Right lobe of liver (tissue), 6 donors: ENCODE measurements at places on chromosomes 13 and 19. TPM values are rescaled to one million over a fixed set of nuclear protein-coding genes. Genes with fewer than 3 reads are reported as not detected.

DNA sequence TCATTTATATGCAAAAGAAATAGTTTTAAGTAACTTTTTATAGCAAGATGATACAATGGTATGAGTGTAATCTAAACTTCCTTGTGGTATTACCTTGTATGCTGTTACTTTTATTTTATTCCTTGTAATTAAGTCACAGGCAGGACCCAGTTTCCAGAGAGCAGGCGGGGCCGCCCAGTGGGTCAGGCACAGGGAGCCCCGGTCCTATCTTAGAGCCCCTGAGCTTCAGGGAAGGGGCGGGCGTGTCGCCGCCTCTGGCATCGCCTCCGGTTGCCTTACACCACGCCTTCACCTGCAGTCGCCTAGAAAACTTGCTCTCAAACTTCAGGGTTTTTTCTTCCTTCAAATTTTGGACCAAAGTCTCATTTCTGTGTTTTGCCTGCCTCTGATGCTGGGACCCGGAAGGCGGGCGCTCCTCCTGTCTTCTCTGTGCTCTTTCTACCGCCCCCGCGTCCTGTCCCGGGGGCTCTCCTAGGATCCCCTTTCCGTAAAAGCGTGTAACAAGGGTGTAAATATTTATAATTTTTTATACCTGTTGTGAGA lies 10.2 kb downstream of the PLPPR3 start:
- DNase-seq, result no peak

- no peak for DNase-seq
Observed at GRCh38 chr13:43666403-43666802, 120.4 kb downstream of the ENOX1 start.

DNA sequence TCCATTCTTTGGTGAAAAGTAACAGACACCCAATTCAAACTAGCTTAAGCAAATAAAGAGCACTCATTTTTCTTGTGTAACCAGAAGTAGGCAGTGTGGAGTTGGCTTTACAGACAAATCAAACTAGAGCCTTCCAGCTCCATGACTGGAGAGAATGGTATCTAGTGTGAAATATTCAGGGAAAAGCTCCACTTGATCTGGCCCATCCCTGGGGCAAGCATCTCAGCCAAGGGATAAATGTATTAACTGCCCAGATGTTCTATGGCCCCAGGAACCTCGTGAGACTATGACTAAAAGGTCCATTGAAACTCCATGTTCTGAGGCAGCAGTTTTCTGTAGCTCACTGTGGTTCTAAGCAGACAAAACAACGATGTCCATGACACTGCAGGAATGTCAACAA lies 49.9 kb downstream of the TBC1D4 start:
- no peak for DNase-seq

DNA sequence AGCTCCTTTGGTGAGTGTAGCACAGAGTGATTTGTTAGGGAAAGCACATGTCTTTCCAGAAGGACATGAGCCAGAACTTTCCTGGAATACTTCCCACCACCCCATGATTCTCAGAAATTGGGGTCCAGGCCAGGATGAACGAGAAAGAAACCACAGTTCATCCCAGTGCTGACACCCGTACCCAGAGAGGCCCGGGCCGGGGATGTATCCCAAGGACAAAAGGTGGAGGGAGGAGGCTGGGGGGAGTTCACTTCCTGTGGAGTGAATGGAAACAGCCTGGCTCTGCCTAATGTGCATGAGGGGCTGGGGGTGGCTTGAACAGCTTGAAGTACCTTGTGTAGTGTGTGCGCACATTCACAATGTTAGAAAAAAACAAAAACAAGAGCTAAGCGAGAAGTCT lies 47.5 kb downstream of the CDADC1 start:
- no peak for DNase-seq

GRCh38 chr13:113161433-113161832 lies 3.0 kb downstream of the PROZ start:
- no peak for DNase-seq

- no peak for DNase-seq
Observed at GRCh38 chr13:30181888-30182651, 125.3 kb downstream of the KATNAL1 start.

DNA sequence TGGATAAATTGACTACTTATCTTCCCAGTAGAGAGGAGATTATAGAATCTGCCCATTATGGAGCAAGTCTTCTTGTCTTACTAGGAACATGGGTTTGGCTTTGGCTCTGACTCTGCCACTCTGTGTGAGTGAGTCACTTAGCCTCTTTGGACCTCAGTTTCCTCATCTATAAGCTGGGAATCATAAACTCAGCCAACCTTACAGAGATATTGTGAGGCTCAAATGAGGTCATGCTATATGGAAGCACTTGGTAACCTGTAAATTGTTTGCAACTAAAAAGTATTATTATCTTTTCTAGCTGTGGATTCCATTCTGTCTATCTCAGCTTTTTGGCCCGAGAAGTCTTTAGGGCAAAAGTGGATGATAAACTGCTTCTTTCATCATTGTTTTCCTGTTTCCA lies 186.8 kb upstream of the TSC22D1 start:
- DNase-seq, result no peak

DNA sequence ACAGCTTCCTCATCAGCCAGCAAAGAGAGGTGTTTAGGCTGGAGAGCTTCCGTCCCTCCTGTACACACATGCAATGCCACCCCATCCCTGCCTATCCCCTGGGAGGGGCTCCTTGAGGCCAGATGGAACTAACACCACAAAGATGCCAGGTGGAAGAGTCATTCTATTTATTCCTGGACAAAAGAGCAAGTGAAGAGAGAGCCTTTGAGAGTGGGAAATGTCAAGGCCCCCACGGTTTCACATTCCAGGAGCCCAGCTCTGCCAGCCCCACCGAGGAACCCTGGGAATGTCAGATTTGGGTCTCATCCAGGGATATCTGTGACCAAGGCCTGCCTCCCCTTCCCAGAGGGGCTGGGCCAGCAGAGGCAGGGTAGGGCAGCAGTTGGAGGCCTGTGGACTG lies 30.8 kb upstream of the IGFL1 start:
- no peak for DNase-seq

GRCh38 chr13:110398564-110399507 lies 91.8 kb downstream of the COL4A2 start:
- no peak for DNase-seq

- no peak for DNase-seq
Observed at GRCh38 chr13:45936621-45937020, 85.1 kb upstream of the SIAH3 start.

DNA sequence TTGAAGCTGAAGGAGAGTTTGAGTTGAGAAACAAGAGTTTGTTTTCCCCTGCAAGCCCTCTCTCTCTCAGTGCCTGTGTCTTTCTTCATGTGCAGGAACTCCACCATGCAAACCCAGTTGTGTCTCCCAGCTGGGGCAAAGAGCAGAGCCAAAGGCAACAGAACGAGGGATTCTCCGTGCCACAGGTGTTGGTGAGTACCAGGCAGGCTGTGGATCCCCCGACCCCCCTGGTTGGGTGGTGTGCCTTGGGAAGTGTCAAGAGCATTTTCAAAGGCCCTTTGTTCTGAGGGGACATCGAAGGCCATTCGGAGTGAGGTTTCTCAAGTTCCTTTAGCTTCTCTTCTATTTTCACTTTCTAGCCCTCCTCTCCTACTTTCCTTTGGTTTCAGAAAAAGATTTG lies 5.6 kb downstream of the ZNF333 start:
- no peak for DNase-seq

GRCh38 chr13:79918620-79919019 lies 422.3 kb downstream of the SPRY2 start:
- DNase-seq, result no peak

DNA sequence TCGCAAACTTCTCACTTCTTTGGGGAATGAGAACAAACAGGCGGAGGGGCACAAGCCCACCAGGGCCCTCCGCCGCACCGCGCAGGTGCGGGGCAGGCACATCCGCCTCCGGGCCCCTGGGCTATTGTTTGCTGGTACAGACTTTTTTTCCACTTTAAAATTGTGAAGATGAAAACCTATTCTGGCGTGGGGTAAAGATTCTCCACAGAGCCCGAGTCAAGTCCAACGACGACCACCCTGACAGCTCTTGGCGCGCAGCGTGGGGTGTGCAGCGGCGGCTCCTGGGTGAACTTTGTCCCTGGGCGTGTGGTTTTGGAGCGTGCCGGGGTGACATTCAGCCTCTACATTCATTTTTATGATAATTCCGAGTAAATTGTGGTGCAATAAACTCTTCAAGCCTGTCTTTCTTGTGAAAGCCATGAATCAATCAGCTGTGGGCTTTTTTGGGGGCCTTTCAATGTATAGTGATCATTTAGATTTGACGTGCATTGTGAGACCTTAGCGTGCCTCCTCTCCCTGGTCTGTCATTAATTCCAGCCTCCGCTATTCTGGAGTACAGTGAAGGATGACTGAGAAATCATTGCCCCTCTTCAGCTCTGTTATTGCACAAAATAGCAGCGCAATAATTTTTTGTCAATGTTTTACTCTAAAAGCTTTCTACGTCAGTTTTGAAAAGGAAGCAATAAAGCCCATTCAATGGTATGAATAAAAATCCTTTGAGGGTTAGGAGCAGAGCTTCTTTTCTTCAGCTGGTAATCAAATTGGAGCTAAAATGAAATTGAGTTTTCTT lies 90.0 kb downstream of the TEX29 start:
- DNase-seq, result no peak

GRCh38 chr19:49342291-49342721 lies 7.1 kb downstream of the CD37 start:
- DNase-seq, result peak; percentile 14

DNA sequence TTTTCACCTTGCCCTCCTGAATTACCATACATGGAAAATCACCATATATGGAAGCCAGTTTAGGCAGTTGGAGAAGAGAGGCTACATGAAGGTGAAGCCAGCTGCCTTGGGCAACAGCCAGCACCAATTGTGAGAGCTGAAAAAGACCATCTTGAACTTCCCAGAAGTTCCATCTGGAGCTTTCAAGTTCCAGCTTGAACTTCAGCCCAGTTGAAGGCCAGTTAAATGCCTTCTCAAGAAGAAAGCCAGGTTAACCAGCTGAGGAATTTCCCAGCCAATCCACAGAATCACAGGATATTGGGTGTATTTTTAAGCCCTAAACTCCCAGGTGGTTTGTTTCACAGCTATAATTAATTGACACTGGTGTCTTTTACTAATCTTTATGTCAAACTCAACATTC lies 713.6 kb upstream of the MIR17HG start:
- no peak for DNase-seq

DNA sequence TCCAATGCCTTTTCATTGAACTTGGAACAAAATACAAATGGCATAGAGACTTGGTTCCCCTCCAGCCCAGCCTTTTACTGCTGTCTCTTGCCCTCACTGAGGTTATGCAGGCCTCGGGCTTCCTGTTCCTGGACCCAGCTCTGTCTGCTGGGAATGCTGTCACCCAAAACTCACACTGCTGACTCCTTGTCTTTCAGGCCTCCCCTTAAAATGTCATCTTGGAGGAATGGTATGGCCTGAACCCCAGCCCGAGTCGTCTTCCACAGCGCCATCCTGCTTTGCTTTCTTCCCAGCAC lies 9.7 kb upstream of the ANKRD10 start:
- no peak for DNase-seq

- no peak for DNase-seq
Observed at GRCh38 chr19:6226012-6226411, 53.8 kb downstream of the MLLT1 start.

DNA sequence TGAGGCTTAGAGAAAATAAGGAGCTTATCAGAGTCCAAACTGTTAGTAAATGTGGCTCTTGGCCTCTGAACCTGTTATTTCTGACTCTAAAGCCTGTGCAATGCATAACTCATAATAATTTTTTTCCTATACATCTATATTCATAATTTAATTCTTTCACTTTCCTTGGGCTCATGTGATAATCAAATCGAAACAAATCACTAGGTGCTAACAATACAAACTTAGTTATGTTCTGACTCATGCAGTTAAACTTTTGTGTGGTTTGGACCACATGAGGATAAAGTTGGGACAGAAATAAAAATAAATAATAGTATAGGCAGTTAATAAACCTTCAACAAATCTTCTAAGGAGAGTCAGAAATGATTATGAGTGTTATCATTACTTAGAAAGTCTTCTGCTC lies 1629.0 kb downstream of the OLFM4 start:
- no peak for DNase-seq

DNA sequence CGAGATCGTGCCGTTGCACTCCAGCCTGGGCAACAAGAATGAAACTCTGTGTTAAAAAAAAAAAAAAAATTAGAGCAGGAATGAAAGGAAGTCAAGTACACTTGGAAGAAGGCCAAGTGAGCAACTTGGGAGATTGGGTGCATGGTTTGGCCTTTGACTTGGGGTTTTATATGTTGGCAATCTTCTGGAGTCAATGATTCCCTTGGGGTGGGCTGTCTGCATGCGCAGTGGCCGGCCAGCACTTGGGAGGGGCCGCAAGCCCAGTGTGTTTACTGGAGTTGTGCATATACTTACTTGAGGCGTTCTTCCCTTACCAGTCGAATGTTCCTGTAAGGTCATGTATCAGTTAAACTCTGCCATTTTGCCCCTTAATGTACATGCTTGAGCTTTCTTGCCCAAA lies 103.9 kb downstream of the FAM216B start:
- no peak for DNase-seq

GRCh38 chr13:113447596-113447995 lies 5.7 kb downstream of the ADPRHL1 start:
- no peak for DNase-seq

Gene CD22
- total RNA-seq, result 0.68 TPM

Gene KIRREL2
- not detected for total RNA-seq

Gene ZNF682
- total RNA-seq, result 1.00 TPM

Gene PRR36
- total RNA-seq, result not detected

Gene FPR3
- total RNA-seq, result 13.9 TPM

Gene STOML3
- not detected for total RNA-seq

Gene DCLK1
- total RNA-seq, result 0.07 TPM

Gene KIR3DL1
- total RNA-seq, result 0.12 TPM

Gene GDF15
- total RNA-seq, result 88.6 TPM

Gene FCAR
- not detected for total RNA-seq
